ENCODE measurements at places on chromosomes 5 and 9.

DNA sequence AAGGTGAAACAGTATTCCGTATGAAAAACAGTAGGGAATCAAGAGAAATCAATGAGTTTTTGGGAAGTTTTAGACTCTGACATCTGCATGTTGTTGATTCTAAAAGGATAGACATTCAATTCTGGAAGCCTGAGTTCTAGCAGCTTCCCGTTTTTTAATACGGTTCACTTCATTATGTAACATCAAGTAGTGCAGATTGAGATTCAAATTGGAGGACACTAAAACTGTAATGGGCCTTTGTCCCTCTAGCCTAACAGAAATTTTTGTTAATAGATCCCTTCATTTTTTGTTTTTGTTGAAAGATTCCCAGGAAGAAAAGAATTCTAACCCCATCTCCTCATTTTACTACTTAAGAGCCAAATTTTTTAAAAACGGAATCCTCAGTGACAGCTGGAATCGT, 384.6 kb downstream of the SH3GL2 start:
- DNase-seq = no peak

GRCh38 chr9:95055851-95056551, 261.5 kb downstream of the FANCC start:
- no peak for DNase-seq

- no peak for DNase-seq
Observed at GRCh38 chr9:297104-297972, 82.7 kb downstream of the DOCK8 start.

- no peak for DNase-seq
Observed at GRCh38 chr5:1781107-1781506, 18.5 kb downstream of the MRPL36 start.

GRCh38 chr5:68739752-68740151, 354.1 kb upstream of the SLC30A5 start:
- no peak for DNase-seq

GRCh38 chr5:14172149-14172795, 29.1 kb downstream of the TRIO start:
- no peak for DNase-seq

Measured in NCI-H1436 (cell line).